ENCODE measurements at places on chromosomes 16 and 17.

DNA sequence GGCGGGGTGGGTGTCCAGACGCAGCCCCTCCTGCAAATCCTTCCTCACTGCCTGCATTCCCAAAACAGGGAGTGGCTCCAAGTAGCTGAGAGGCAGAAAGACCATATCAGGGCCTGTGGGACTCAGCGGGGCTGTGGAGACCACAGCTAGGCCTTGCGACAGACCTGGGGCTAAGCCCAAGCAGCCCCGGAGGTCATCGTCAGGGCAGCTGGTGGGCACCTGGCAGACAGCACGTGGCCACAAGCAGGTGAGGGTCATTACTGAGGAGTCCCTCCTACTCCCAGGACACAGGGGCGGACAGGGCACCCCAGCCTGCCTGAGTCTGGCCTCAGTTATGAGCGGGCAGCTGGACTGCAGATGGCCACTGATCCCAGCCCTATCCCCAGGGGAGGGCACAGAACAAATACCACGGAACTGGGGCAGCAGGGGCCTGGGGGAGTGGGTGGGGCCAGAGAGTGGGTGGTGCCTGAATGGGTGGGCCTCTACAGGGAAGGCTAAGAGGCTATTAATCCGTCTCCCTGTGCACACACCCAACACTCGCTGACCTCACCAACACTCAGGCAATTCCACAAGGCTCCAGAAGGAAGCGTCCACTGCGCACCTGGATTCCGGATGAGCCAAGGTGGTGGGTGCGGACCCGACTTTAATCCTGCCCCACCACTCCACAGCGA lies 8.5 kb downstream of the HS3ST6 start:
- DNase-seq = no peak

GRCh38 chr16:56510544-56510943 lies 9.3 kb downstream of the BBS2 start:
- DNase-seq = no peak

GRCh38 chr16:17348042-17348783 lies 122.5 kb downstream of the XYLT1 start:
- no peak for DNase-seq

GRCh38 chr17:19304209-19304608 lies 58.3 kb downstream of the B9D1 start:
- peak; percentile 16 for DNase-seq

DNA sequence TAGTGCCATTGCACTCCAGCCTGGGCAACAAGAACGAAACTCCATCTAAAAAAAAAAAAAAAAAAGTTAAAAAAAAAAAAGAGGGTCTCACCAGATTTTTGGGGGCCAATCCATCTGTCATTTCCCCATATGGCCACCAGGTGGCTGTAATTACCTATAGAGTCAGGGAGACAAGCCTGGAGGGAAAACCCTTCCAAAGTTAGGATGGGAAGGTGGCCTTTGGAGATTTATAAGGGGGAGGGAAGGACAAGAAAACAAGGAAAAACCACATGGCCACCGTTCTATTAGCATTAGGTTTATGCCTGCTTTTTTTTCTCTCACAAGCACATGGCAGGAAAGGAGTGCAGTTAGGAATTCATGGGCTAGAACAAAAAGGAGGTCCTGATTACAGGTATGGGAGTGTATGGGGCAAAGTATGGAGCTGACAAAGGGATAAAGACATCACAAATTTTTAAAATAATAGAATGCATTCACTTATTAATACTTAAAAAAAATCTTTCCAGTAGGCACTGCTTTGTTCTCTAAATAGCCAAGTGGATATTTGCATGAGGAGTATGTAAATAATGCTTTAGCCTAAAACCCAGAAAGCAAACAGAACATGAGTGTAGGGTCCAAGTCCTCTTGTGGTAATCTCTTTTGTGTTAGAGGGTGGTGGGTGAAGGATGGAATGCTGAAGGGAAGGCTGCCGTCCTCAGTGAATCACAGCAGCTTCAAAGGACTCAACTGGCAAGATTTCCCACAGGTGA lies 5.1 kb downstream of the CYB5D1 start:
- peak; percentile 67 for DNase-seq

- DNase-seq = no peak
Observed at GRCh38 chr16:1532081-1532760, 1.2 kb upstream of the TMEM204 start.

DNA sequence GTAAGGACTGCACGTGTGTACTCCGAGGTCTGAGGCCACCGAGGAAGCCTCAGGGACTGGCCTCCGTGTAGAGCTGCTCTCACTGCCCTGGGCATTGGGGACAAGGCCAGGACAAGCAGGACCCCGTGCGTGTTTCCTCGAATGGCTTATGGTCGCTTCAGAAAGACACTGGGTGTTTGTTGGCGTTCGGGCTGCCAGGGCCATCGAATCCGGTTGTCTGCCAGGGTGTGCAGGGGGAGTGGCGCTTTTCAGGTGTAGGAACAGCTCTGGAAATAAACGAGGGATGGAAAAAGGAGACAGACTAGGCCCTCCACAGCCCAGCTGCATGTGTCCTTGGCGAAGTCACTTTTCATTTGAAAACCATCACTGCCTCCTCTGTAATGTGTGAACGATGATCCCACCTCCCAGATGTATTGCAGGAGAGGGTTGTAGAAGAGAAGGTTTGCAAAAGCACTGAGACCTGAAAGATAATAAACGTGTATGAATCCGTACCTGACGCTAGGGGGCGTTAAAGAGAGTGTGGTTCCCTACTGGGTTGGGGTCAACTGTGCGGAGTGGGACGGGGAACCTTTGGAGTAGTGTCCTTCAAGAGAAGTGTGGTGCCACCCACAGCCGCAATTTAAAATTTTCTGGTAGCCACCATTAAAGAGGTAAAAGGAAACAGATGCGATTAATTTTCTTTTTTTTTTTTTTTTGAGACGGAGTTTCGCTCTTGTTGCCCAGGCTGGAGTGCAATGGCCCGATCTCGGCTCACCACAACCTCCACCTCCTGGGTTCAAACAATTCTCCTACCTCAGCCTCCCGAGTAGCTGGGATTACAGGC lies 2.1 kb upstream of the ZSCAN10 start:
- DNase-seq = peak; percentile 72

GRCh38 chr17:79478841-79479240 lies 132.0 kb downstream of the RBFOX3 start:
- no peak for DNase-seq

DNA sequence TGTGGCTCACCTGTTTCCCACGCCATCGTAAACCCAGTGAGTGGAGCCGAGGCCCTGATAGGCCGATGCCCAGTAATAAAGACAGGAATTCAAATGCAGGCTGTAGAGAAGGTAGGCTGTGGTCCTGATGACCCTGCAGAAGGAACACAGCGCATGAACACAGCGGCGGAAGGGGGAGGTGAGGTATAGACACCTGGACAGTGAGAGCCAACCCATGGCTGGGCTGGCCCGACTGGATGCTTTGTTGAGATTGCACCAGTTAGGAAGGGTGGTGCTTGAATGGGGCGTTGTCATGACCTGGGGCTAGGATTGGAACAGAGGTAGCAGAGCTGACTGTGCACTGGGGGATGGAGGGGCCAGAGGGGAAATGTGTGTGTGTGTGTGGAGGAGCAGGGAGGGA lies 59.2 kb downstream of the CNGB1 start:
- DNase-seq = no peak

DNA sequence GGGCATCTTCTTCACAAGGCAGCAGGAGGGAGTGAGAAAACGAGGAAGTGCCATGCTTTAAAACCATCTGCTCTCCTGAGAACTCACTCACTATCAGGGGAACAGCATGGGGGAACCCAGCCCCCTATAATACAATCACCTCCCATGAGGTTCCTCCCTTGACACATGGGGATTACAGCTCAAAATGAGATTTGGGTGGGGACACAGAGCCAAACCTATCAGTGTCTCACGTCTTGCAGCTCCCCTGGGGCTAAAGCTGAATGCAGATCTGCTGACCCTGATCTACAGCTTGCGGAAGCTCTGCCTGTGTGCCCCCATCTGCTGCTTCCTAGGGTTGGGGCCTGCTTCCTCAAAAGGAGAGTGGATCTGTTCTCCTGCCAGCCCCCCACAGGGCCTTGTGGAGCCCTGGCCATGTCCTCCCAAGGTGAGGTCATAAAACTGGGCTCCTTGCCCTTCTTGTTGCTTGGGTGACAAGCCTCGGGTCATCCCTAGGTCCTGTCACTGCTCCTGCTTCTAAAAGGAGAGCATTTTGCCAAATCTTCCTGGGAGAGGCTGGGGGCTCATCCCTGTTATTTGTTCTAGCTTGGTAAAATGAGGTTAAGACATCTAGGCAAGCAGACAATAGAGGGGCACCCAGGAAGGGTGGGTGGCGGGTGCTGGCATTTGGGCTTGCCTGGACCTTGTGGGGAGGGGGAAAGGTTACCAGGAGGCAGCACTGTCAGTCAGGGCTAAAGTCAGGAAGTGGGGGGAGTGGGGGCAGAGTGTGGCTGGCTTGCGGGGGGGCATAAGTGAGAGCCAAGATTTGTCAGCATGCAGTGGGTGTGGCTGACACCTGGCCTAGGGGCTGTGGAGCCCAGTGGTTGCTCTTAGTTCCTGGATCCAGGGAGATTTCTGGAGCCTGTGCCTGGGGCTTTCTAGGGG lies 16.0 kb downstream of the KRT33A start:
- DNase-seq = peak; percentile 18

DNA sequence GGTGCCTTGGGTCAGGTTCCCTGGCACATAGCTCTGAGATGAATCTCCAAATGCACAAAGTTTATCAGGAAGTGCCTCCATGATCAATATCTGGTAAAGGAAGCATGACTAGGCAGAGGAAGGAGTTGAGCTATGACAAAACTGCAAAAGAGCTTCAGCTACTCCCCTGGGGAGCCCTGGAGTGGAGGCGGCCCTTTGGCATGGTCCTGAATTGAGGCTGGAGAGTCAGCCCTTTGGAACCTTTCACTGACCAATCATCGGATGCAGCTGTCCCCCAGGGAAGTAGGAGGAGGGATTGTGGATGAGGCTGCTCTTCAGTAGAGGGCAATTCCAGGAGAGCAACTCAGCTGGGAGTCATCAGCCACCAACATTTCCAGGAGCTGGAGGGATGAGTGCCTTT lies 46.1 kb upstream of the NLRP1 start:
- no peak for DNase-seq

DNA sequence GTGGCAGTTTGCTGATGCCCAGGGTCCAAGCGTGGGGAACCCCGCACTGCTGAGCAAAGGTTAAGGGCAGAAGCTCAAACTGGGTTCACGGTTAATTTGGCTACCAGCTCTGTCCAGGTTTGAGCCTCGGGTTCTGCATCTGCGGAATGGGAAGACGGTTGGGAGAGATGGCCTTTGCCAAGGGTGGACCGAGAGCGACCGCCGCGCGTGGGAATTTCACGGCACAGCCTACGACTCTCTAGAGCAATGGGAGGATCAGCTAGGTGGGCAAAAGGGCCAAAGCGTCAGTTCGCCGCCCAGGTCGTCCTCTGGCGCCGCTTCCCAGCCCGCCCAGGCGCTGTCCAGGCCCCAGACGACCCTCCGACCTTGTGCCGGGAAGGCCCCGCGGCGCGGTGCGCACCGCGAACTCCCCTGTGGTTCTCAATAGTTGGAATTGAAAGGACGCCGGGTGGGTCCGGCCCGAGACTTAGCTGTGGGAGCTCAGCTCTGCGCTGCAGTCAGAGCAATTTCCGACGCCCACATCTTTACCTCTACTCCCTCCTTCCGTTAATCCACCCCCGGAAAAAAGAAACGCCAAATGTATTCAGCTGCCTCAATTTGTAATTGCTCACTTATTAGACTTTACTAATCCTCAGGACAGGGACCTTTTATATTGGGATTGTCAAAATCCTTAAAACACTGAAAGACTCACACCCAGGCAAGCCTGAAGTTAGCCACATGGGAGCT lies 2.5 kb upstream of the HS3ST3B1 start:
- DNase-seq = no peak

DNA sequence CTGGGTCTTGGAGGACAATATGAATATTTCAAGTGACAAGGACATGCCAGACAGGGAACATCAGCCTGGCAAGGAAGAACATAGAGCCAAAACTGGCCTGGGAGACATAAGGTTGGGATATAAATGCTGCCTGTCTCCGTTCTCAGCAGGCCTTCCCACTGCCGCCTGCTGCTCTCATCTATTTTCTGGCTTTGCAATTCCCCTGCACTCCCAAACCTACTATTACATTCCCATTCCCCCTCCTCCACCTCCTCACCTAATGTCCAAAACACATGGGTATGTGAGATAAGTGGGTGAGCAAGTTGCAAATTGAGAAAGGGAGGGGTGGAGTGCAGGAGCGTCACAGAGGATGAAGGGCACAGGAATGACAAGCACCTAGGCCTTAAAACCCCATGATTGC lies 244.3 kb upstream of the CDH8 start:
- no peak for DNase-seq

- DNase-seq = no peak
Observed at GRCh38 chr16:50377001-50377400, 8.2 kb upstream of the BRD7 start.

GRCh38 chr17:4155980-4156620 lies 13.1 kb downstream of the CYB5D2 start:
- no peak for DNase-seq

Measured in CD4-positive, alpha-beta T cell treated with Interleukin-12 subunit alpha and Interleukin-12 subunit beta, for 1 hour (primary cell).